ENCODE measurements at places on chromosomes 5 and 9.

- DNase-seq, result no peak
These were observed 24.0 kb downstream of the STARD4 start for GRCh38 chr5:111488353-111488752.

GRCh38 chr9:134642385-134643181 is 980 bp downstream of the COL5A1 start:
- DNase-seq, result no peak

DNA sequence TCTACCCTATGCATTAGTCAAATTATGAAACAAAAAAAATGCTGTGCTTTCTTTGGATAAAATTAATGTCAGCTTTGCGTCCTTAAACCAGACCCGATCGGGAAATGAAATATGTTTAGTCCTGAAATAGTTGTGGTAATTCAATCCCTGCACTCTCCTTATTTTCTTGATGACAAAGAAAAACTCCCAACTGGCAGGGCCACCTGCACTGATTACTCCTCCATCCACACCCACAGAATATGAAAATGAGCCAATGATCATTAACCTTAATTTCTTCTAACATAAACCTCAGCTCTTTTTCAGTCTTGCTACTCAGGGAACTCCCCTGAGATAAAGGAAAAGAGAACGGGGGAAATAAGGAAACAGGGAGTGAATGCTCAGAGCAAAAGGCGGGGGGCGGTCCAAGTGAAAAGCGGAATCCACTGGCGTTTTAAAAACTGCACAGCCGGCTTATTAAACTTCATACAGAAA is 245.3 kb downstream of the BNC2 start:
- DNase-seq, result no peak

- no peak for DNase-seq
These were observed 69.8 kb upstream of the SLC1A3 start for GRCh38 chr5:36536616-36537005.

Data from activated T-cell treated with anti-CD3 and anti-CD28 coated beads for 48 hours (primary cell).